ENCODE measurements at places on chromosomes 6 and 20.

- DNase-seq = no peak
These were observed 28.6 kb upstream of the SIM1 start for GRCh38 chr6:100493206-100493888.

DNA sequence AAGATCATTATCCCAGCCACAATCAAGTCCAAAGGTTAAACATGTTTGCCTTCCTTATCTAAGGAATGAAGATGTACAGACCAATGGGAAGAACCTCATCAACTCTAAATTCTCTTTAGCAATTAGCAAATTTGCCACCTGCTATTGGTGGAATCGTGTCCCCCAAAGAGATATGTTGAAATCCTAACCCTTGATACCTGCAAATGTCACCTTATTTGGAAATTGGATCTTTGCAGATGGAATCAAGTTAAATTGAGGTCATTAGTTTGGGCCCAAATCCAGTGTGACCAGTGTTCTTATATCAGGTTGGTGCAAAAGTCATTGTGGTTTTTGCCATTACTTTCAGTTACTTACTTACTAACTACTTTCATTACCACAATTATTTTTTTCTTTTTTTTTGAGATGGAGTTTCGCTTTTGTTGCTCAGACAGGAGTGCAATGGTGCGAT lies 31.3 kb downstream of the KLHL31 start:
- no peak for DNase-seq

DNA sequence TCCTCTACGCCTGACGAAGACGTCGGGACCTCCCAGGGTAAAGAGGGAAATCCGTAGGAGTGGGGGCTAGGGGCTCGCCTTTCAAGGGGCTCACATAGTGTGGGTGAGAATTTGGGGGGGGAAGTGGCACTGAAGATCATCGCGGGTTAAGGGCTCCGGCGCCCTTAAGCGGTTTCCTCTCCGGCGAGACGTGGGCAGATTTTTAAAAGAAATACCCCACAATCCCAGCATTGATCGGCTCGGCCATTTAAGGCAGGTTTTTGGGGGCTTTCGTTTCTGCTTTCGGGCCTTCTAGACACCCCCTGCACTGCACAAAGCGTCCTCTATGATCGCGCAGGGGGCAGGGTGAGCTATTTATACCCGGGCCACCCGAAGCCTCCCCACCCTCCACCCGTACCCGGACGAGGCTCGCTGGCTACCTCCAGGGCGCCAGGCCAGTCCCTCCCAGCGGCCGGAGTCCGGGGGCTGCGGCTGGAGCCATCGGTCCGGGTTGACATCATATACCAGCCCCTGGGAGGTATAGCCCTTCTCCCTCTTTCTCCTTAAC lies 1.2 kb downstream of the NKX2-2 start:
- no peak for DNase-seq

DNA sequence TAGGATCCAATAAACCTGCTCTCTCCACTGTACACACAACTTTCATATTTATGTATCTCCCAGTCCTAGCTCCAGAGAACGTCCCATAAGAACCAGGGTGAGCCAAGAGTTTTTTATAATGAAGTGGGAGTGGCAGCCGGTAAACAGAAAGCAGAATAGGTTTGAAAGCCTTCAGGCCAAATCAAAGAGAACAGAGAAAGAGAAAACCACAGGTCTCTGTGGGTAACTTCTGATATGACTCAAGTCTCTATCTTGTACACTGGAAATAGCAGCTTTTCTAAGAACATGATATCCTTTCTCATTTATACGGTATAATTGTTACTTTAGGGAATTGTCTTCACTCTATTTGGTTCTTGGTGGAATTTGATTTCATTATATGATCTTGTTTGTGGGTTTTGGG lies 273.6 kb downstream of the PACRG start:
- no peak for DNase-seq

DNA sequence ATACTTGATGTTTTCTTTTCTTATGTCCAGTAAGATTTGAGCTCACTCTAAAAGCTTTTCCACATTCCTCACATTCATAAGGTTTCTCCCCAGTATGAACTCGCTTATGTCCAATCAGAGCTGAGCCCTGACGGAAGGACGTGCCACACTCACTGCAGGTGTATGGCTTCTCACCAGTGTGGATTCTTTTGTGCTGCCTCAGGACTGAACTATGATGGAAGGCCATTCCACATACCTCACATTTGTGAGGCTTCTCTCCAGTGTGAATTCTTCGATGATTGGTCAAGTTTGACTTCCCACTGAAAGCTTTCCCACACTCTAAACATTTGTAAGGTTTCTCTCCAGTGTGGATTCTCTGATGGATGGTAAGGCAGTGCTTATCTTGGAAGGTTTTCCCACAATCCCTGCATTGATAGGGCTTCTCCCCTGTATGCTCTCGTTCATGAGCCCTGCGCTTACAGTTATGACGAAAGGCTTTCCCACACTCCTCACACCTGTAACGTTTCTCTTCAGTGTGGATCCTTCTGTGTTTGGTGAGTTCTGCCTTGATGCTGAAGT lies 9.9 kb downstream of the ZNF311 start:
- DNase-seq = no peak

GRCh38 chr6:20751293-20751935 lies 217.2 kb downstream of the CDKAL1 start:
- no peak for DNase-seq

GRCh38 chr20:57934007-57934805 lies 224.4 kb upstream of the PMEPA1 start:
- DNase-seq = no peak

DNA sequence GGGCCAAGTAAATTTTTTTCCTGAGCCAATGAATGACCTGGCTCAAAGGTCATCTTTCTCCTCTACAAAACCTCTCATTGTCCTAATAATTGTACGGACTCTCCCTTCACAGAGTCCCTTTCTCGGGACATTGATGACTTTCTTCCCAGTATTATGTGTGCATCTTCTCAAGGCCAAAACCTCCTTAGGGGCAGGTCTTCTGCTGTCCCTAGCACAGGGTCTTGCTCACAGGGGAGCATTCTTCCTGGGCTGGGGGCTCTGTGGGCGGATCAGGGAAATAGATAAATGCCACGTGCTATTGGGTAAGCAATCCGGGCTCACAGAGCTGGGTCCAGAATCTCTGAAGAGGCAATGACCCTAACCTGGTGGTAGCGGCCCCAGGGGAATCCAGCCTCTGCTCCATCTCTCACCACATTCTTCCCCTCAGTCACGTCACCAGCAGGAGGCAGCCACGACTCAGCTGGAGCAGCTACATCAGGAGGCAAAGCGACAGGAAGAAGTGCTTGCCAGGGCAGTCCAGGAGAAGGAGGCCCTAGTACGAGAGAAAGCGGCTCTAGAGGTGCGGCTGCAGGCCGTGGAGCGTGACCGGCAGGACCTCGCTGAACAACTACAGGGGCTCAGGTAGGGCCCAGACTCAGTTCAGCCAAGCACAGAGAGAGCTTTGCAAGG lies 23.5 kb downstream of the CEP250 start:
- DNase-seq = no peak

- DNase-seq = peak; percentile 76
These were observed 6.5 kb downstream of the TGM6 start for GRCh38 chr20:2387180-2387577.

Data from activated CD8-positive, alpha-beta memory T cell treated with anti-CD3 and anti-CD28 coated beads, Interleukin-2, amount 10 ng/mL, durations not matched to agents 7 days and 5 days (primary cell).